ENCODE measurements at places on chromosomes 7 and 10.
A peak's percentile ranks its signal among the peaks of the same experiment; 100 is the strongest.

- DNase-seq = no peak
These were observed 230.7 kb downstream of the SNX13 start for GRCh38 chr7:17709599-17709998.

DNA sequence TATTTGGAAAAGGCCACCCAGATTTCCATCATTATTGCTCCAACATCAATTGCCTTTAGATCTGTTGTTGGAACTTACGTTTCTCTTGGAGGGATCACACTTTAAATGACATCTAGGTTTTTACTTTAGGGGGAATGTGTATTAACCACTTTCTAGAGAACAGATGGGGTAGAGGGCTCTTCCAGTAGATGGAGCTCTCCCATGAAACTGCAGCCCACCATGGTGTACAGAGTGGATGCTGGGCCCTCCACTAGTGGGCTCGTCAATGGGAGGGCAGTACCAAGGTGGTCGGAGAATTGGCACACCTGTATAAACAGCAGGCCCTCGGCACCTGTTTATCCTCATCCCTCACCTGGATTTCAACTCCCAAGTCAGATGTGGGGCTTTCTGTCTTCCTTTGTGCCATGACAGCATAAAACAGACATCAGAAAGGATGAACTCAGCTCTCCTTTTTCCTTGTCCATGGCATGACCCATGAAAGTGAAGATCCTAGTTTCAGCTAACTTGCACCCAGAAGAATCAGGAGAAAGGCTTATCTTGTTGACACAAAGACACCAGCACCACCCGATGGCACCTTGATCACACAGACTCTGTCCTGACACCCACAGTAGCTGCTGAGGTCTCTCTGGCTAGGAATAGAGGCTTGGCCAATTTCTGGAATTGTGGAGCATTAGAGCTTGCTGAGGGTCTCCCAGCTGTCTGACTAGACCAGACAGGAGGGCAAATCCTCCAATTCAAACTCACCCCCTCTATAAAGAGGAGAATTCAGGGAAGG, 150.5 kb downstream of the CYP26A1 start:
- DNase-seq = no peak

DNA sequence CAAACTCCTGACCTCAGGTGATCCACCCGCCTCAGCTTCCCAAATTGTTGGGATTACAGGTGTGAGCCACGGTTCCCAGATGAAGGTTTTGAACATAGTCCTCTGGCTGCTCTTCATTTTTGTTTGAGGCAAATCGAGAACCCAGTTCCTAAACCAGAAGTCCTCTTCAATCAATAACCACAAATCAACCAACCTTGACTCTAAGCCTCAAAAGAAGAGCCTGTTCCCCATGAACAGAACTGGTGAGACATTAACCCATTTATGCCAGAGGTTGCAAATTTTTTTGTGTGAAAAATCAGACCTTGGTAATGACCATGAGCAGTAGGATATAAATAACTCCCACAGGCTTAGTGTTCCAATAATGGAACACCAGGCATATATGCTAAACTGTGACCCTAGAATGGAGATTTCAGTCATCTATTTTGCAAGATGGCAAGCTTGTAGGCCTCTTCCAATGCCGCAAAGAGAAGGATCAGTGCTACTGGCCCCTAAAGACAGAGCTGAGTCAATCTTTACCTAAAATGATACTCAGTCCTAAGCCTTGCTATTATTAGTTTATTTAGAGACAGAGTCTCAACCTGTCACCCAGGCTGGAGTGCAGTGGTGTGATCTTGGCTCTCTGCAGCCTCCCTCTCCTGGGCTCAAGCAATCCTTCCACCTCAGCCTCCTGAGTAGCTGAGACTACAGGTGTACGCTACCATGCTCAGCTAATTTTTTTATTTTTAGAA, 15.9 kb downstream of the KPNA7 start:
- DNase-seq = no peak

GRCh38 chr7:128167042-128167701, 73.9 kb upstream of the LEP start:
- peak; percentile 75 for DNase-seq

DNA sequence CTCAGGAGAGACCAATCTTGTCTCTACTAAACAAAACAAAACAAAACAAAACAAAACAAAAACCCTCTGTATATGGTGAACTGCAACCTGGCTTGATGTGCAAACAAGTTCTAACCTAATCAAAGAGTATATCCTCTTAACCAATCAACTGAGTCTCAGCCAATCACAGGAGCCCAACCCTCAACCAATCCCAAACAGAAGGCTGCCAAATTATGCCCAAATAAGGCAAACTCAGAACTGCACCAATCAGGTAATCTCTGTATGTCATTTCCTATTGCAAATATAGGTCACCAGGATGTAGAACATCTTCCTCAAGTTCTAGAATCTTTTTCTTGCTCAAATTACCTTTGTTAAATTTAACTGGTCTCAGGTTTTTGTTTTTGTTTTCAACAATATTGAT, 5.2 kb downstream of the FAM133B start:
- DNase-seq = no peak

- DNase-seq = peak; percentile 89
These were observed 18.1 kb downstream of the MINDY4 start for GRCh38 chr7:30789334-30789711.
